ENCODE measurements at places on chromosomes 2 and 18.
A peak's percentile ranks its signal among the peaks of the same experiment; 100 is the strongest.

- H3K4me1 ChIP-seq: peaks cover 15% of the 10 kb centered on the region
- H3K36me3 ChIP-seq: no peaks in the 10 kb centered on the region
- no peak overlapping the region for H3K4me3 ChIP-seq
- H3K27me3 ChIP-seq: no peaks in the 10 kb centered on the region
These were observed 21.1 kb upstream of the MALT1 start for GRCh38 chr18:58649966-58650816.

GRCh38 chr18:73881396-73881917 lies 266.2 kb downstream of the FBXO15 start:
- no peak overlapping the region for H3K27ac ChIP-seq
- no peaks in the 10 kb centered on the region for H3K36me3 ChIP-seq
- no peaks in the 10 kb centered on the region for H3K4me1 ChIP-seq
- no peak for DNase-seq

- H3K4me1 ChIP-seq: no peaks in the 10 kb centered on the region
- no peak overlapping the region for H3K4me3 ChIP-seq
- DNase-seq: no peak
- no peaks in the 10 kb centered on the region for H3K36me3 ChIP-seq
- no peak overlapping the region for H3K27ac ChIP-seq
These were observed 226.6 kb downstream of the ANKRD30B start for GRCh38 chr18:14974576-14974975.

DNA sequence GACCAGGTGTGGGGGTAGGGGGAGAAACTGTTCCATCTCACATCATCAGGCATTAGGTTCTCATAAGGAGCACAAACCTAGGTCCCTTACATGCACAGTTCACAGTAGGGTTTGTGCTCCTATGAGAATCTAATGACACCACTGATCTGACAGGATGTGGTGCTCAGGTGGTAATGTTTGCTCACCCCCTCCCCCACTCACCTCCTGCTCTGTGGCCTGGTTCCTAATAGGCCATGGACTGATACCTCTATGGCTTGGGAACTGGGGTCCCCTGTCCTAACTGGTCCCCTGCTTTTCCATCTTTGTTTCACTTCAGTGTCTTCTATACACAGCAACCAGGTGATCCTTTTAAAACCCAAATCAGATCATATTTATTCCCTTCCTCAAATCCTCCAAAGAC lies 267.8 kb downstream of the TNS1 start:
- H3K36me3 ChIP-seq: no peaks in the 10 kb centered on the region
- H3K4me3 ChIP-seq: no peak overlapping the region
- no peak for DNase-seq
- no peaks in the 10 kb centered on the region for H3K4me1 ChIP-seq
- peaks cover 21% of the 10 kb centered on the region for H3K27me3 ChIP-seq

DNA sequence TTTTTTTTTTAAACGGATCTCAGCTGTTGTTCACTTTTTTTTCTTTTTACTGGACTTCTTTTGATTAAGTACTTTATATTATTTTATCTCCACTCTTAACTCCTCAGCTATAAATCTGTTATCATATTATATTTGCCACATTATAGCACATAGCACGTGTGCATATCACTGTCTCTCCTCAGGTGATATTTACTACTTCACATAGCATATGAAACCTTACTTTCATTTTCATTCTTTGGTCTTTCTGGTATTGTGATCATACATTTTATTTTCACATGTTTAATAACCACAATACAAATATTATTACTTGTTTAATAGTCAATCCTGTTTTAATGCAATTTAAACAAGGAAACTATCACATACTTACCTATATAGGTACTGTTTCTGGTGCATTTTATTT lies 993.1 kb upstream of the TMEFF2 start:
- H3K36me3 ChIP-seq: no peaks in the 10 kb centered on the region
- H3K27ac ChIP-seq: no peak overlapping the region
- no peaks in the 10 kb centered on the region for H3K27me3 ChIP-seq
- H3K4me1 ChIP-seq: no peaks in the 10 kb centered on the region

- no peak for DNase-seq
- H3K27me3 ChIP-seq: no peaks in the 10 kb centered on the region
- no peak overlapping the region for H3K27ac ChIP-seq
- H3K4me3 ChIP-seq: no peak overlapping the region
- no peaks in the 10 kb centered on the region for H3K36me3 ChIP-seq
- H3K4me1 ChIP-seq: peaks cover 8% of the 10 kb centered on the region
These were observed 72.3 kb downstream of the MDH1 start for GRCh38 chr2:63661076-63661475.

DNA sequence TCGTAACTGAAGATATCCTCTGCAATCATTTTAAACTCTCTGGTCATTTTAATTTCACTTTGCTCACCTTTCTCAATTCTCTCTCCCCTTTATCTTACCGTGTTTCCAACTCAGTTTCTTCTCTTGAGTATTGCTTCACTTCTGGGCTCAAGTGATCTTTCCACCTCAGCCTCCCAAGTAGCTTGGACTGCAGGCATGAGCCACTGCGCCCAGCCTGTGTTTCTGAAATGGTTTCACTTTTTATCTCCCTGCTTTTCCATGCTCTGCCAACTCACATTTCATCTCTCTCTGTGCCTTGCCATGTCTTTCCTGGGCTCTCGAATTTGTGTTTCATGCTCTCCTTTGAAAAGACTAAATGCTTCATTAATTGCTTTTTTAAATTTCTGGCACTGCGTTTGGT lies 30.5 kb upstream of the TMEM131 start:
- no peak for DNase-seq
- H3K27me3 ChIP-seq: no peaks in the 10 kb centered on the region
- no peak overlapping the region for H3K4me3 ChIP-seq
- no peaks in the 10 kb centered on the region for H3K4me1 ChIP-seq
- no peak overlapping the region for H3K27ac ChIP-seq

GRCh38 chr18:5546660-5547059 lies 2.9 kb upstream of the EPB41L3 start:
- no peak overlapping the region for H3K4me3 ChIP-seq
- no peaks in the 10 kb centered on the region for H3K36me3 ChIP-seq
- DNase-seq: no peak
- no peak overlapping the region for H3K27ac ChIP-seq
- peaks cover 11% of the 10 kb centered on the region for H3K27me3 ChIP-seq

- H3K27ac ChIP-seq: no peak overlapping the region
- peaks cover 41% of the 10 kb centered on the region for H3K27me3 ChIP-seq
- no peaks in the 10 kb centered on the region for H3K4me1 ChIP-seq
- no peak for DNase-seq
- no peaks in the 10 kb centered on the region for H3K36me3 ChIP-seq
These were observed 111.2 kb upstream of the AGAP1 start for GRCh38 chr2:235382601-235383000.

- no peak overlapping the region for H3K27ac ChIP-seq
- H3K4me3 ChIP-seq: peak overlapping the region; percentile 50
- no peak for DNase-seq
- H3K36me3 ChIP-seq: no peaks in the 10 kb centered on the region
These were observed 2114.1 kb upstream of the PIK3C3 start for GRCh38 chr18:39840856-39841481.

DNA sequence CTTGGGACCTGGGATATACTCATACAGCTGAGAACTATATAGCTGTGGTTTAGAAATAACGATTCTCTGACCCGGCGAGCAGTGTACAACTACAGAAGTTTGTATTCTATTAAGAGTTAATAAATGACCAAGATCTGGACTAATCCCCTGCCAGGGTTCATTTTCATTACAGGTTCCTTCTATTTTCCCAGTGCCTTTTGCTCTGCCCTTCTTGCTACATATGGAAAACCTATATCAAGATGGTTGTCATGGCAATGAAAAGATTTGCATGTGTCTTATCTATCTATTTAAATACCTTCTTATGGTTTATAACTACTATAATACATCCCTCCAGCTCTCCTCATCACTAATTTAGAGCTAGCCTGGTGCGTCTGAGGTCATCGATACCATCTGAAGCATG lies 965.2 kb downstream of the BCL11A start:
- no peak overlapping the region for H3K4me3 ChIP-seq
- H3K4me1 ChIP-seq: no peaks in the 10 kb centered on the region
- H3K36me3 ChIP-seq: no peaks in the 10 kb centered on the region
- H3K27me3 ChIP-seq: no peaks in the 10 kb centered on the region

DNA sequence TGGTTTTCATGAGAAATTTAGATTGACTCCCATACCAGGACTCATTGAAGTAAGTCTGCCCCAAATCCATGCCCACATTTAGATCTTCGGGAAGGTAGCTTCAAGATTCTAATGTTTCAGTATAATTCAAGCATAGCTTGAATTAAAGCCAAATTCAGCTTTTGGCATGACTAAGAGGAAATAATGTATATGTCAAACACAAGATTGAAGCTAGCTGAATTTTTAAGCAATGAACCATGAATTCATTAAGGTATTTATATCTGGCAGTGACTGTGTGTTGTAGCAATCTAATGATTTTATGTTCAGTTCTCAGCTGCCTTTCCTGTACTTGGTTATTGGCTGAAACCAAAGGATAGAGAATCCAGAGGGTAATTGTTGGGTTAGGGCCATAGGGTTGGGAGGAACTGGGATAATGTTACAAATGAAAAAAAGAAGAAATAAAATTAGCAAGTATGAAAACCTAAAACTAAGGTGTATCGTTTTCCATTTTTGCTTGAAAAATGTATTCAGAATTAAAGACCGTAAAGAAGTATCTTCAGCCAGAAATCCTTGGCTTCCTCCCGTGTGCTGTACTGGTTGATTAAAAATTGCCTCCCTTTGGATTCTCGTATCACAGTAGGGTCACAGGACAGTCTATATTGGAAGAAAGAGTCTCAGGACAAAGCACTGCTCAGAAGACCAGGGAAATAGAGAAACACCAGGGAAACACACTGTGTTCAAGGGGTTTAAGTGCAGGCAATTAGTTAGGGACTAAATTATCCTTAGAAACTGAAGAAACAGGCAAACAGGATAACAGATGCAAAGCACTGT lies 119.0 kb upstream of the FN1 start:
- no peak overlapping the region for H3K27ac ChIP-seq
- peaks cover 25% of the 10 kb centered on the region for H3K4me1 ChIP-seq
- DNase-seq: no peak

Measured in HepG2 (cell line).